ENCODE measurements at places on chromosomes 13 and 19.

DNA sequence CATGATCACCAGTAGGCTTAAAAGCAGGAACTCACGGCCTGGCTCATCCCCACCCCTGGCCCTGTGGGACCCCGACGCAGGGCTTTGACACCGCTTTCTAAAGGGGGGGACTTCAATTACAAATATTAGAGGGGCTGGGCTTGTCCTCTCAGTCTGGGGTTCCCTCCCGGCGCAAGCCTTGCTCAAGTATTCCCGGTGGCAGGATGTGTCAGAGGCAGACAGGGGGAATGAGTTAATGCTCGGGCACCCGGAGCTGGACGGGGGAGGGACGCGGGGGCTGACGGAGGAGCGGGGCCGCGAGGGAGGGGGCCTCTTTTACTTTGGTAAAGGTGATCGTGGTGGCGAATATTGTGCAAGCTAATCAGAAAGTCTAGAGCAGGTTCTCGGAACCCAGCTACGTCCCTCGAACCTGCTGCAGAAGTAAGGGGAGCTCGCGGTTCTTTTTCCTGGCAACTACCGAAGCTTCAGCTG is 1.1 kb downstream of the FGF14 start:
- no peak for DNase-seq

GRCh38 chr13:90185734-90186133 is 1161.8 kb upstream of the MIR17HG start:
- DNase-seq = no peak

DNA sequence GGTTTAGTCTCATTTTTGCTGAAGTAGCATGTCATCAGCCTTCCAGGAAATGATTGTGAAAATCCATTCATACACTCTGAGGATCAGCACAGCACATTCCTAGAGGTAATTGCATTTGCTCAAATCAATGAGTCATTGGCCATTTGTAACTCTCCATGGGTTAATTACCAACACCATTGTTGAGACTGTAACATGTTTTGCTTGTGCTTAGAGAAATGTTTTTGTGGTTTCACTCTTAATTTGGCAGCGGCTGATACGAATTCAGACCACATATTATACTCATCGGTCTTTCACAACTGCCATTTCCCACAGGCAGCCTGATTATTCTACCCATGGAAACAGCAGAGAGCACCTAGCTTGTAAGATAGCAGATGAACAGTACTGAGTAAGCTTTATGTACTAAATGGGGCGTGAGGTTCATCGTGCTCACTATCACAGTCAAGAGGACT is 110.3 kb downstream of the NHLRC3 start:
- DNase-seq = no peak

DNA sequence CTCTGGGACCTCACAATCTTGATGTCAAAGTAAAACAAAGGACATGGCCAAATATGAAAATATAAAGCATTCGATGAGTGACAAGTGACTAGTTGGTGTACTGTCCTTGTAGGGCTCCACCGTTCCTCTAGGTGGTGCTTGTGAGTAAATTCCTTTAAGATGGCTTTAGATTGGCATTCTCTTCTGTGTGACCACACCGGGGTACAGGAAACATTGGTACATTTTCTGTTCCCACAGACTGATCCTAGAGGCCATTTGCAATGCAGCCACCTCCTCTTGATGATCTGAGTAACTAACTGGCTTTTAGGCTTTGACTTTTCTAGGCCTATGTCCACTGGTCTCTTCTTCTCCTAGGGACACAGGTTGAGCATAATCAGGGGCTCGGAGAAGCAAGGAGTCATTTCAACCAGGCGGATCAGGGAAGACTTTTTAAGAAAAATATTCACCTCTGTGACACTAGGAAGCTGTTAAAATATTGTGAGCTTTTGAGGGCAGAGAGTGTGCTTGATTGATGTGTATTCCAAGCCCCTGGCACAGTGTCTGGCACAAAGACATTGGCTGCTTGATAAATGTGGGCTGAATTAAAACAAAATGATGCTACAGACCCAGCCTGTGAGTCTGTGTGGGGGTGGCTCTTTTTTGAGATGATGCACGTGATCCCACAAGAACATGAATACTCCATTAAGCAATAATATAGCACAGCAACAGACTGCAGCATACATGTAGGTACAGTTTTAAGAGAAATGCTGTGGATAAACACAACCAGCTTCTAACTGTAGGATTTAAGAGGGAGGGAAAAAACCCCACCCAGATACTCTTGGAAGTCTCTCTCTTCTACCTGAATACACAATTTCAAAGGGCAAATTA is 21.0 kb downstream of the EPSTI1 start:
- no peak for DNase-seq

DNA sequence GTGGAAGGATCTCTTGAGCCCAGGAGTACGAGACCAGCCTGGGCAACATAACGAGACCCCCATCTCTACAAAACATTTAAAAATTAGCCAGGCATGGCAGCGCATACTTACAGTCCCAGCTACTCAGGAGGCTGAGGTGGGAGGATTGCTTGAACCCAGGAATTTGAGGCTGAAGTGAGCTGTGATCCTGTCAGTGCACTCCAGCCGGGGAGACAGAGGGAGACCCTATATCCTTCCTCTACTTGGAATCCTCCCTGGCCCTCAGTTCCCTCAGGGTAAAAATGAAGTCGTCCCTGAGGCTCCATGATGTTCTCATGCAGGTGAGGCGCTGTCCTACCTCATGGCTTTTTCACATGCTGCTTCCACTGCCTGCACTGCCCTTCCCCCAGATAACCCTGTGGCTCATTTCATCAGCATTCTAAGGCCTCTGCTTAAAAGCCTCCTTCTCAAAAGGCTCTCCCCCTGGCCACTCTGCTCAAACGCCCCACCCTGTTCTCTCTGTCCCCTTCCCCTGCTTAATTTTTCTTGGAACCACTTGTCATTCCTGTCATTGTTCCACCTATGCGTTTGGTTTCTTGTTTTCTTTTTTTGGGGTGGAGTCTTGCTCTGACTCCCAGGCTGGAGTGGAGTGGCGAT is 19.2 kb downstream of the DNM2 start:
- DNase-seq = no peak

GRCh38 chr13:51849145-51850101 is 4.4 kb upstream of the TMEM272 start:
- DNase-seq = no peak

- DNase-seq = no peak
Observed at GRCh38 chr13:74200081-74200480, 65.9 kb upstream of the KLF12 start.

- no peak for DNase-seq
Observed at GRCh38 chr13:40790154-40790616, 774 bp downstream of the SLC25A15 start.

GRCh38 chr19:14505488-14506239 is 9.7 kb upstream of the GIPC1 start:
- DNase-seq = no peak

GRCh38 chr13:27079421-27079958 is 92.1 kb downstream of the USP12 start:
- DNase-seq = no peak

DNA sequence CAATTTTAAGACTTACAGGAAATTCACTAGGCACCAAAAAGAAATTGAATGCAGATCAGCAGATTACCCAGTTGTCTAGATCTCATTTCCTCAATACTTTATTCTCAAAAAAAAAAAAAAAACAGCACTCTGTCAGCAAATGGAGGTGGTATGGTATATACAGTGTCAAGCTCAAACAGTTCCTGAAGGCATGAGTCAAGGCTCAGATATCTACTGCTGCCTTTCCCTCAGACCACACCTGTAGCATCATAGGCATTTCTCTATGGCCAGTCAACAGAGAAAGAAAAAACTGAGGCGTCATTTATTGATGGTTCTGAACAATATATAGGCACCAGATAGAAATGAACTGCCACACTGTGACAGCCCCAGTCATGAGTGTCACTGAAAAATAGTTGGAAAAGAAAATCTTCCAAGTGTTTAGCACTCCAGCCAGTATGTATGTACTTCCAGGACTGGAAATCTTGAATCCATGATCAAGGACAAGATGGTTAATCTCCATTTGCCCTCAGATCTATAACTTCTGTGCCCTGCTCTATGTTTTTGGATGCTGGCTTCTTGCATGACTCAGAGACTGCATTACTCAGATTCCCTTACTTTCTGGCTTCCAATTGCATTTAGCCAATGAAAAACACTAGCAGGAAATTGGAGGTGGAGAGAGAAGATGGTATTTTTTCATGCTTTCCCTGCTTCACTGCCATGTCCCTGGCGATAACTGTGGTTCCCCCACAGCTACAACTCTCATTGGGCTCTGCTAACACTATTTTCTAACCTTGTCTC is 8.4 kb upstream of the COG3 start:
- DNase-seq = no peak

- DNase-seq = no peak
Observed at GRCh38 chr13:24341439-24341838, 32.1 kb downstream of the C1QTNF9 start.

- no peak for DNase-seq
Observed at GRCh38 chr13:28563609-28564008, 68.7 kb upstream of the FLT1 start.

- DNase-seq = no peak
Observed at GRCh38 chr19:45173816-45174215, 4.2 kb downstream of the TRAPPC6A start.

DNA sequence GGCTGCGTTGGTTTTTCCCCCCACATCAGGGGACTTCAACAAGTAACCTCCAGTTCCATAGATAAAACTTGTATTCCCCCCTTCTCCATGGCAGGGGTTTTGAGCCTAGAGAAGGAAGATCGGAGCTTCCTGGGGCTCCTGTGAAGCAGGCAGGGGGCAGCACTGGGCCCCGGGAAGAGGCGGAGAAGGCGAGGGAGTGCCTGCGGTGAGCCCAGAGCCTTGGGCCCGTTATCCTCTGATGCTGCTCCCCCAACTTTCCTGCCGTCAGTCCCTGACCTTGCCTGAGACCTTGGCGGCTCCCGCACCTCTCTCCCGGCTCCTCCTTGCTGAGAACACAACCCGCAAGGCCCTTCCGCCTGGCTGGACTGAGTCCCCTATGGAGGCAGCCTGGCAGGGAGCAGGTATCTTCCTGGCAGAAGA is 2.5 kb downstream of the LIPE start:
- DNase-seq = no peak

DNA sequence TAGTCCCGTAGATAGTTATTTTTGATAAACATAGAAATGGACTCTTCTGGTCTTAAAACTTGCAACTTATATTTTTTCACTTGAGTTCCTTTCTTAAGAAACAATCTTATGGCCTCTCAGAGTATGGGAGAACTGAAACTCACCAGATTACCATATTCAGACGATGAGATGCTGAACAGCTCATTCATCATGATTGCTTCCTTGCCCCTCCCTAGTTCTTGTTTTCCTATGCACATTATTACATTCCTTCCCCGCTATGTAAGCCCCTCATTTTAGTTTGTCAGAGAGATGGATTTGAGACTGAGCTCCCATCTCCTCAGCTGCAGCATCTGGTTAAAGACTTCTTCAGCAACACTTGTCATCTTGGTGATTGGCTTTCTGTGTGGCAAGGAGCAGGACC is 158.5 kb downstream of the SLITRK6 start:
- no peak for DNase-seq

GRCh38 chr13:109778102-109778542 is 8.3 kb downstream of the IRS2 start:
- no peak for DNase-seq

GRCh38 chr19:39996218-39996810 is 546 bp upstream of the ZNF546 start:
- no peak for DNase-seq

DNA sequence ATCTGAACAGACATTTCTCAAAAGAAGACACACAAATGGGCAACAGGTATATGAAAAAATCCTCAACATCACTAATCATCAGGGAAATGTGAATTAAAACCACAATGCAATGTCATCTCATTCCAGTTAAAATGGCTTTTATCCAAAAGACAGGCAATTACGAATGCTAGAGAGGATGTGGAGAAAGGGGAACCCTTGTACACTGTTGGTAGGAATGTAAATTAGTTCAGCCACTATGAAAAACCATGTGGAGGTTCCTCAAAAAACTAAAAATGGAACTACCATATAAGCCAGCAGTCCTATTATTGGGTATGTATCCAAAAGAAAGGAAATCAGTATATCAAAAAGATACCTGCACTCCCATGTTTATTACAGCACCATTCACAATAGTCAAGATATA is 24.7 kb upstream of the ZC3H13 start:
- DNase-seq = no peak

- no peak for DNase-seq
Observed at GRCh38 chr13:43316946-43317353, 293.6 kb downstream of the DNAJC15 start.

DNA sequence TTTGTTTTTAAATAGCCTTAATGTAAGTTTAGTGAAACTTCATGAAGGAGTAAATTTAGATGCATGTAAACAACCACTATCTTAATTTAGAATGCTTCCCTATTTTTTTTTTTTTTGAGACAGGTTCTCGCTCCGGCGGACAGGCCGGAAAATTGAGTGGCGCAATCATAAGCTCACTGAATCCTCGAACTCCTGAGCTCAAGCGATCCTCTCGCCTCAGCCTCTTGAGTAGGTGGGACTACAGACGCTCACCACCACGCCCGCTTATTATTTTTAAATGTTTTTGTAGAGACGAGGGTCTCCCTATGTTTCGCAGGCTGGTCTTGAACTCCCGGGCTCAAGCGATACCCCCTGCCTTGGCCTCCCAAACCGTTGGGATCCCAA is 1.6 kb downstream of the TEX30 start:
- DNase-seq = no peak

DNA sequence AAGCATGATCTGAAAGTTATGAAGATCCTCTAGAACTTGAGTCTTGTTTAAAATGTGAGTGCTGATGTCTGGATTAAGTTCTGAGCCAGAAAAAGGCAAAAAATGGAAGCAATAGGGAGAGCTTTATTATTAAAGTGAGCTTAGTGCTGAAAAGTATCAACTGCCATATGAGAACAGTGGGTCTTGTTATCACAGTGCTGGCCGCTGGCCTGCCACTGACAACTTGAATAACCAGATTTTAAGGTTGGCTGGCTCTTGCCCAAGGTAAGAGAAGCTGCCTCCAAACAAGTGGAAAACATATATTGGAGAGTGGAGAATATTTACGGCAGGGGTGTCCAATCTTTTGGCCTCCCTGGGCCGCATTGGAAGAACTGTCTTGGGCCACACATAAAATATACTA is 33.9 kb downstream of the NUFIP1 start:
- no peak for DNase-seq

- DNase-seq = no peak
Observed at GRCh38 chr19:12202250-12202649, 39.4 kb downstream of the ZNF136 start.

DNA sequence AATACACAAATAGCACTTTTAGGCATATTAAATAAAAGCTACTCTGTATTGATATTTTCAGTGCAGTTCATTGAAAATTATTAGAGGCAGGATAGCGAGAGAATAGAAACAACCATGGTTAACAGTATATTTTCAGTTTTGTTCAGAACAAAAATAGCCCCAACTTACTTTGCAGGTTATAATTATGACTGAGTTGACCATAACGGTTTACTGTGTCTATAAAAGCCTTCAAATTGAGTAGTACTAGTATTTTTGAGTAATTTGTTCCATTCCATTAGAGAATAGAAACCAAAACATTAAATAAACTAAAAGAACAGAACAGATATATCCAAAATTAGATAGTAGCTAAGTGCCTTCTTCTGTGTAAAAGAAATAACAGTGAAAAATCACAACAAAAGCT is 1108.4 kb upstream of the PCDH20 start:
- no peak for DNase-seq

DNA sequence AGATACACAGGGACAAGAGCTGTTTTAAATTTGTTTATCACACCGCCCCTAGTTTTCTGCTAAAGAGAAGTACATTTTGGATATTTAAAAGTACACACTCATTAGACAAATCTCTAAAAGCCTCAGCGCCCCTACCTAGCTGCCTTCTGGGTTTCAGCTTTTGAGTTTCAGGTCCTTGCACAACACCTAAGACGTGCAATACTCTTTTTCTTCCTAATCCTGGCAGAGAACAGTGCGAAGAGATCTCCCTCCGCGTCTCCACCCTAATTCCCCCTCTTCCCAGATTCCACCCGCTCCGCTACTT is 421 bp upstream of the KLF5 start:
- no peak for DNase-seq

Measured in cortex of kidney (tissue), 1 donor.